CD8-positive, alpha-beta memory T cell (primary cell): ENCODE measurements at places on chromosomes 6 and 20. TPM values are rescaled to one million over a fixed set of nuclear protein-coding genes. Genes with fewer than 3 reads are reported as not detected.

PMEPA1 gene
- 0.30 TPM for polyA plus RNA-seq

GRCh38 chr6:14467591-14467990 lies 350.0 kb downstream of the CD83 start:
- no peak overlapping the region for H3K4me3 ChIP-seq
- H3K36me3 ChIP-seq = no peaks in the 10 kb centered on the region
- no peaks in the 10 kb centered on the region for H3K4me1 ChIP-seq
- no peak for DNase-seq
- no peaks in the 10 kb centered on the region for H3K27me3 ChIP-seq

GRCh38 chr6:11994875-11995461 lies 17.1 kb upstream of the HIVEP1 start:
- H3K4me3 ChIP-seq = no peak overlapping the region
- no peak overlapping the region for H3K27ac ChIP-seq
- DNase-seq = no peak

- no peaks in the 10 kb centered on the region for H3K27me3 ChIP-seq
- DNase-seq = no peak
- no peak overlapping the region for H3K27ac ChIP-seq
- no peaks in the 10 kb centered on the region for H3K36me3 ChIP-seq
- no peaks in the 10 kb centered on the region for H3K4me1 ChIP-seq
- H3K4me3 ChIP-seq = no peak overlapping the region
Measured at GRCh38 chr6:5205035-5205507, 55.7 kb downstream of the LYRM4 start.

- peaks cover 7% of the 10 kb centered on the region for H3K4me1 ChIP-seq
- H3K27me3 ChIP-seq = no peaks in the 10 kb centered on the region
- no peak overlapping the region for H3K4me3 ChIP-seq
- H3K36me3 ChIP-seq = no peaks in the 10 kb centered on the region
- no peak for DNase-seq
- no peak overlapping the region for H3K27ac ChIP-seq
Measured at GRCh38 chr6:5584078-5584482, 322.8 kb downstream of the FARS2 start.

- H3K36me3 ChIP-seq = no peaks in the 10 kb centered on the region
- H3K27me3 ChIP-seq = no peaks in the 10 kb centered on the region
- H3K4me1 ChIP-seq = no peaks in the 10 kb centered on the region
- no peak for DNase-seq
- no peak overlapping the region for H3K27ac ChIP-seq
Measured at GRCh38 chr20:36439731-36440072, 101.6 kb upstream of the MYL9 start.

FAXC gene
- not detected for polyA plus RNA-seq

DNA sequence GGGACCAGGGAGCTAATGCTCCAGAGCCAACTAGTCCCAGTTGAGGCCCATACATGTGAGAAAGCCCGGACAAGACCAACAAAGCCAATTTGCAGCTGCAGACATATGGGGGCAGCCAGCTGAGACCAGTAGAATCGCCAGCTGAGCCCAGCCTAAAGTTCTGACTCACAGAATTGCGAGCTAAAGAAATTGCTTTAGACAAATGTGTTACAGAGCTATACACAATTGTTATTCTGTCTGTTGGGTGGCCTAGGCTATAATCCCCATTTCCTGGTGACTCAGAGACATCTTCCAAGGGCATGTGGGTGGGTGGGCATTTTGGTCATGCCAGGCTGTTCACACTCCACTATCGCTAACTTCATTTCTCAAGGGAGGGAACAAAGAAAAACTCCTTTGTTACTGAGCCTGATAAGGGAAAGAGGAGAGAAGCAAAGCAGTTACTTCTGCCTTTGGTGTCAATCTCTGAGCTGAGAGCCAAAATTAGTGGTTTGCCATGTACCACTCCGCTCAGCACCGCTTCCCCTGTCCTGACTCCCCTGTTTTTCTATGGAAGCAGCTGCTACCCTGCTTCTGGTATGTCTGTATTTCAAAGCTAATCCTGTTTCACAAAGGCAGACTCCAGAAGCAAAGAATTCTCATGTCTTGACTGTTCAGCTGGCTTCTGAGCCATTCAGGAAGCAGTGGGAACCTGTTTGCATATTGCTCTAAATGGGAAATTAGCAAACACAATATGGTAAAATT lies 26.1 kb downstream of the SCP2D1 start:
- no peaks in the 10 kb centered on the region for H3K36me3 ChIP-seq
- no peak overlapping the region for H3K4me3 ChIP-seq
- no peaks in the 10 kb centered on the region for H3K27me3 ChIP-seq
- DNase-seq = no peak
- H3K4me1 ChIP-seq = no peaks in the 10 kb centered on the region
- H3K27ac ChIP-seq = no peak overlapping the region

- no peaks in the 10 kb centered on the region for H3K27me3 ChIP-seq
- H3K36me3 ChIP-seq = no peaks in the 10 kb centered on the region
- peaks cover 50% of the 10 kb centered on the region for H3K4me1 ChIP-seq
- no peak overlapping the region for H3K4me3 ChIP-seq
Measured at GRCh38 chr6:63643862-63644261, 8.3 kb downstream of the PHF3 start.

- H3K27me3 ChIP-seq = no peaks in the 10 kb centered on the region
- H3K27ac ChIP-seq = no peak overlapping the region
- H3K4me3 ChIP-seq = no peak overlapping the region
Measured at GRCh38 chr6:142459271-142459670, 157.5 kb downstream of the ADGRG6 start.

- H3K27me3 ChIP-seq = no peaks in the 10 kb centered on the region
- no peak overlapping the region for H3K27ac ChIP-seq
- no peak overlapping the region for H3K4me3 ChIP-seq
- H3K4me1 ChIP-seq = peaks cover 73% of the 10 kb centered on the region
Measured at GRCh38 chr6:111982681-111983080, 71.2 kb upstream of the CCN6 start.

HLA-DQB1 gene
- 4.3 TPM for polyA plus RNA-seq

- no peak overlapping the region for H3K4me3 ChIP-seq
- no peak for DNase-seq
- no peaks in the 10 kb centered on the region for H3K36me3 ChIP-seq
- H3K27me3 ChIP-seq = no peaks in the 10 kb centered on the region
- H3K4me1 ChIP-seq = no peaks in the 10 kb centered on the region
- no peak overlapping the region for H3K27ac ChIP-seq
Measured at GRCh38 chr20:53231061-53231460, 258.9 kb downstream of the TSHZ2 start.

DNA sequence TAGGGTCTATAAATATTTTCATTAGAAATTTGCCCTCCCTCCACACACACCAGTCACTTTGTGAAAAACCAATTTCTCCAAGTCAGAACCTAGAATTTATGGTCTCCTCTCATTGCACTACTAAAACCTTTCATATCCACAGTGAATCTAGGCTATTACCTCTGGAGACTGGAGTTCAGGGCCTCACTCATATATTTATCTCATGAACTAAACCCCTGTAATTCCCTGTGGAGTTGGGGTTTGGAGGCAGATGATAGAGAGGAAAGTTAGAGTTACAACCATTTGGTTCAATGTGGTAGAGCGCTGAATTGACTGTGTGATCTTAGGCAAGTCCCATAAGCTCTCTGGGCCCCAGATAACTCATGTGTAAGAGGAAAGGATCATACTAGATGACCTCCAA lies 18.2 kb upstream of the CEP85L start:
- H3K36me3 ChIP-seq = no peaks in the 10 kb centered on the region
- H3K4me1 ChIP-seq = peaks cover 52% of the 10 kb centered on the region
- H3K27me3 ChIP-seq = no peaks in the 10 kb centered on the region
- DNase-seq = no peak
- H3K4me3 ChIP-seq = no peak overlapping the region
- H3K27ac ChIP-seq = no peak overlapping the region

GRCh38 chr20:54250691-54251090 lies 42.8 kb downstream of the PFDN4 start:
- H3K4me1 ChIP-seq = no peaks in the 10 kb centered on the region
- no peak overlapping the region for H3K4me3 ChIP-seq
- no peak for DNase-seq
- H3K36me3 ChIP-seq = no peaks in the 10 kb centered on the region

TFAP2C gene
- not detected for polyA plus RNA-seq

TCFL5 gene
- 1.4 TPM for polyA plus RNA-seq

TNFRSF6B gene
- 0.22 TPM for polyA plus RNA-seq

GRCh38 chr20:58554541-58554940 lies 39.3 kb upstream of the APCDD1L start:
- DNase-seq = no peak
- H3K36me3 ChIP-seq = no peaks in the 10 kb centered on the region
- no peak overlapping the region for H3K27ac ChIP-seq
- H3K27me3 ChIP-seq = no peaks in the 10 kb centered on the region
- H3K4me3 ChIP-seq = no peak overlapping the region

DNA sequence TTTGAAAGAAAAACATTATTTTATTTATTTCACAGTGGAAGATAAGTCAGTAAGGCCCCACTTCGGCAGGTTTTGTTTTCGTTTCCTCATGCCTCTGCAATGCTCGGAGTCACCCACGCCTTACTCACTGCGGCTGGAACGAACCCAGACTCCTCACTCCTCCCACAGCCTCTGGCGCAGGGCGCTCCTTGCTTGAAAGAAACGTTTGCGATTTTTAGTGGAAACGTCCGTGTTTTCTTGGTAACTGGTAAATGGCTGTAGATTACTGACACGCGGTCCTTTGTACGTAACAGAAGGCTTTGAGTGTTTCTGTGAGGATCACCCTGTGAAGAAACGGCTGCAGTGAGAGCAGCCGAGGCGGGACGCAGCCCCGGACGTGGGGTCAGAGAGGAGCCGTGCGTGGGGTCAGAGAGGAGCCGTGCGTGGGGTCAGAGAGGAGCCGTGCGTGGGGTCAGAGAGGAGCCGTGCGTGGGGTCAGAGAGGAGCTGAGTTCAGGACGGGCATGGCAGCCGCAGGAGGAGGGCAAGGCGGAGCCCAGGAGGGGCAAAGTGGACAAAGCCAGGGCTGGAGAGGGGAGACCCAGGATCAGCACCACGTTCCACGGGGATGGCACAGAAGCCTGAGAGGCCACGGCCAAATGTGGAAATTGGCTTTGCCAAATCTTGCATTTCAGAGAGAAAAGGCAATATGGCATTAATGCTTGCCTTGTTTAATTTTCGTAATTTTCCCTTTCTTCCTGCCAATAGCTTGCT lies 198.6 kb upstream of the THBS2 start:
- no peaks in the 10 kb centered on the region for H3K4me1 ChIP-seq
- H3K4me3 ChIP-seq = no peak overlapping the region
- H3K36me3 ChIP-seq = no peaks in the 10 kb centered on the region
- H3K27ac ChIP-seq = peak overlapping the region; percentile 48
- H3K27me3 ChIP-seq = no peaks in the 10 kb centered on the region
- no peak for DNase-seq

DNA sequence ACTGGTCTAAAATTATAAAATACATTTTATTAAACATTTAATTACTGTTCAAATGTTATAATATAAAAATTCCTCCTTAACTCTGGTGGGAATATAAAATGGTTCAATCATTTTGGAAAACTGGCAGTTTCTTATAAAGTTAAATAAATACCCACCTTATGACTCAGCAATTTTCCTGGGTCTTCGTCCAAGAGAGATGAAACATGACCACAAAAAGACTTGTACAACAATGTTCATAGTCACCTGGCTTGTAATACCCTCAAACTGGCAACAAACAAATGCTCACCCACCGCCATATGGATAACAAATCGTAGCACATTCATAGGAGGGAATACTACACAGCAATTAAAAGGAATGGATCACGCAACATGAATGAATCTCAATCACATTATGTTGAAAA lies 66.0 kb upstream of the RIN2 start:
- no peaks in the 10 kb centered on the region for H3K36me3 ChIP-seq
- no peak overlapping the region for H3K4me3 ChIP-seq
- H3K4me1 ChIP-seq = no peaks in the 10 kb centered on the region
- no peaks in the 10 kb centered on the region for H3K27me3 ChIP-seq

- no peaks in the 10 kb centered on the region for H3K36me3 ChIP-seq
- no peak overlapping the region for H3K27ac ChIP-seq
- no peak for DNase-seq
Measured at GRCh38 chr6:163383912-163384311, 30.6 kb upstream of the QKI start.

HLA-DRA gene
- 41.3 TPM for polyA plus RNA-seq

STX11 gene
- polyA plus RNA-seq = 16.7 TPM

GRCh38 chr6:34964564-34964963 lies 75.5 kb downstream of the ANKS1A start:
- H3K4me3 ChIP-seq = no peak overlapping the region
- no peaks in the 10 kb centered on the region for H3K27me3 ChIP-seq
- DNase-seq = no peak
- peaks cover 7% of the 10 kb centered on the region for H3K4me1 ChIP-seq
- H3K27ac ChIP-seq = no peak overlapping the region

DNA sequence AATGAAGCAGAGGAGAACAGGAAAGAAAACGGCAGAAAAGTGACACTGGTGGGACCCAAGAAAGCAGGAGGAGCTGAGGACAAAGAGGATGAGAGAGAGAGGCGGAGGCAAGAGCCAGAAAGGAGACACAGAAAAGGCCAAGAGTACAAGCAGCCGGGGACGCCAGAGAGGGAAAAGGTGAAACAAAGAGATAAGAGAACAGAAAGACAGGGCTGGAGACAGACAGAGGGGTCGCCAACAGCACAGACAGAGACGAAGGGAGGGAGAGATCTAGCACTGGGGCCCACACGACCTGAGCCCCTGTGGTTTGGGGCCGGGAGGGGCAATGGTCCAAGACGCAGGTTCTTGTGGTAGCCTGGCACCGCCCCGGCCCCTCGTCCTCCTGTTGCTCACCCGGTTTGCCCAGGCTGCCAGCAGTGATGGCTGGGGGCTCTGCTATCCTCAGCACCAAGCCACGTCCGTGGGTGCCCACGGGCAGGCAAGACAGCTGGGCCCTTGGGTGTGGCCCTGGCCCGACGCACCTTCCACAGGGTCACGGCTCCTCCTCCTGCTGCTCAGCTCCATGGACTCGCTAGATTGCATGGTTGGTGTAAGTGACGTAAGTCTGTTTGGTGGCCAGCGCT lies 123.5 kb downstream of the GRM4 start:
- H3K4me1 ChIP-seq = no peaks in the 10 kb centered on the region
- no peak overlapping the region for H3K27ac ChIP-seq
- H3K27me3 ChIP-seq = no peaks in the 10 kb centered on the region

- no peaks in the 10 kb centered on the region for H3K27me3 ChIP-seq
- H3K27ac ChIP-seq = no peak overlapping the region
- no peaks in the 10 kb centered on the region for H3K36me3 ChIP-seq
- no peaks in the 10 kb centered on the region for H3K4me1 ChIP-seq
Measured at GRCh38 chr6:119355157-119355556, 5.6 kb upstream of the MAN1A1 start.

PRSS16 gene
- polyA plus RNA-seq = 1.5 TPM

DNA sequence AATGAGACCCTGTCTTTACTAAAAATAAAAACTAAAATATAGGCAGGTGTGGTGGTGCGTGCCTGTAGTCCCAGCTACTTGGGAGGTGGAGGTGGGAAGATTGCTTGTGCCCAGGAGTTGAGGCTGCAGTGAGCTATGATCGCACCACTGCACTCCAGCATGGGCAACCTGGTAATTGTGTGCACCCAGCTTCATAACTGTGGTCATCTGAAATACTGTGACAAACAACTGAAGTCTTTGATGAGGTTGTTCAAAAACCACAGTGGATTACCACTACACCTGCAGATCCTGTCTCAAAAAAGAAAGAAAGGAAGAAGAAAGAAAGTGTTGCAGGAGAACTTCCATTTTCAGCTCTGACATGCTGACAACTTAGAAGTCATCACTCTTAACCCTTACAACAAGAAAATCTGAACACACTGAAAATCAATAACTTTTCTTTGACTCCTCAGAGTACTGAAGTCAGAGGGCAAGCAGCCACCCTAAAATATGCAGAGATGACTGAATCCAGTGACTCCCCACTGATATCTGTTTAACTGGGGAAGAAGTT lies 13.8 kb upstream of the ZBP1 start:
- H3K27ac ChIP-seq = no peak overlapping the region
- H3K36me3 ChIP-seq = no peaks in the 10 kb centered on the region
- peaks cover 38% of the 10 kb centered on the region for H3K4me1 ChIP-seq
- H3K4me3 ChIP-seq = no peak overlapping the region
- no peaks in the 10 kb centered on the region for H3K27me3 ChIP-seq

PRICKLE4 gene
- polyA plus RNA-seq = not detected
